Left renal pelvis (tissue), 4 donors: ENCODE measurements at places on chromosomes 12 and 14. TPM values are rescaled to one million over a fixed set of nuclear protein-coding genes. Genes with fewer than 3 reads are reported as not detected.

DNA sequence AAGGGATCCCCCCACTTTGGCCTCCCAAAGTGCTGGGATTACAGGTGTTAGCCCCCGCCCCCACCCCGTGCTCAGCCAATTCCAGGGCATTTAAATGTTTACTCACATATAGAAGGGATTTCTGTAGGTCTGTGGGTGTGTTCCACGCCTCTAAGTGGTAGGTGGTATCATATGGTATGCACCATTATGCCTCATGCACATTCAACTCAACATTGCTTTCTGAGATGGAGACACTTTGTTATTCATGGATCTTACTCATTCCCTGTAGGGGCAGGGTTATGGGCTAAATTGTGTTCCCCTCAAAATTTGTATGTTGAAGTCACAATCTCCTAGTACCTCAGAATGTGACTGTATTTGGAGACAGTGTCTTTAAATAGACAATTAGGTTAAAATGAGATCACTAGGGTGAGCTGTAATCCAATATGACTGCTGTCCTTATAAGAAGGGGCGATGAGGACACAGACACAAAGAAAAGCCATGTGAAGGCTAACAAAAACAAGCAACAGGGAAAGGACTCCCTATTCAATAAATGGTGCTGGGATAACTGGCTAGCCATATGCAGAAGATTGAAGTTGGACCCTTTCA is 200.6 kb downstream of the EFCAB11 start:
- no peak for DNase-seq

DNA sequence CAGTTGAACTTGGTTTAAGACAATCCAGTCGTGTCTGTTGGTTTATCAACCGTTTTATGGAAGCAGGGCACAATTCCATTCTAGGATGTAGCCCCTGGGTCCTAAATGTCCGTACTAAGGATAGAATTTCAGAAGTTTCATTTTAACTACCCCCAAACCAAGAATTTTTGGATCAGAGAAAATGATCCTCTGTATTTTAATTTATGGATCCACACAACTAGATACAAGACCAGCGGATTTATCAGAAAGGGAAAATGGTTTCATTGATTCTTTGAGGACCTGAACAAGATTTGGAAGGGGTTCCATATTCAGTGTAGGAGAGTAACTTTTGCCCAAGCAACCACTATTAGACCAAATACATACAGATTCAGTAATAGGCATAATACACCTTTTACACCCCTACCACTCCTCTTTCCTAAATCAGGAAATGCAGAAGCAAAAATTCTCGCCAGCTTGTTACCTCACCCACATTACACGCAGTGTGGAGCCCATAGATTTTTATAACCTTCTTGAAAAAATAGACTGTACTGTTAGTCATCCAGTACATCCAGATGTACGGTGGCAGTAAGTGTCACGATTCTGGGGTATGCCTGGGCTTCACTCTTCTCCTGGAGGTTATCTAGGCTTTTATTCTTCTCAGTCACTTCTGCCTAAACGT is 1.4 kb upstream of the FBXL14 start:
- DNase-seq = no peak

Gene TAS2R20
- polyA plus RNA-seq = 1.2 TPM

- DNase-seq = no peak
Measured at GRCh38 chr12:107847830-107848229, 73.3 kb downstream of the ASCL4 start.

Gene SIX6
- polyA plus RNA-seq = not detected
